ENCODE measurements at places on chromosomes 12 and 14.

- no peak for DNase-seq
Observed at GRCh38 chr14:104689881-104690711, 678 bp downstream of the INF2 start.

DNA sequence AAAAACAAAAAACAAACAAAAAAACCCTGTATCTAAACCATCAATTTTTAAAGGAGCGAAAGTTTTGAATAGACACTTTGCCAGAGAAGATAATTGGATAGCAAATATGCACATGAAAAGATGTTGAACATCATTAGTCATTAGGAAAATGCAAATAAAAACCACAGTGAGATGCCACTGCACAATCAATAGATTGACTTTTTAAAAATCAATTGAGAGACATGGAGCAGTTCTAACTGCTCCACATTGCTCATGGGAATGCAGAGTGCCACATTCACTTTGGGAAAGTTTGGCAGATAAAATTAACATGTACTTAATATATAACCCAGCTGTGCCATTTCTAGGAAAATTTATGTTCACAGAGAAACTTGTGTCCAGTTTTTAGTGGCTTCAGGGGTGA lies 12.7 kb downstream of the EIF2S1 start:
- no peak for DNase-seq

- no peak for DNase-seq
Observed at GRCh38 chr14:35878272-35879150, 52.4 kb downstream of the BRMS1L start.

DNA sequence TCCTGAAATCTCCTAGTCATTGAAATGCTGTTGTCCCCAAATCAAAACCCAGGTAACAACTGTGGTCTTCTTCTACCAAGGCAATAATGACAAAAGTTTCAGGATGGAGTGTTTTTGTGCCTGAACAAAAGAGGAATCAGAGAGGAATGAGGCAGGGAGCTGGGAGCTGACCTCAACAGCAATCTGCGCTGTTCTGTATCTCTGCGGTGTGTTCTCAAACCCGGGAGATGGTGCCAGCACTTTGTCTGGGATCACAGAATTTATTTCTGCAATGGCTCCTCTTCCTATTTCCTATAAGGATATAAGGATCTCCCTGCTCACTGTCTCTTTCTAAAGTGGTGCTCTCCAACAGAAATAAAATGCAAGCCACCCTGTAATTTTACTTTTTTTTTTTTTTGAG lies 449 bp upstream of the GLT8D2 start:
- DNase-seq, result no peak

Data from mesenteric fat pad (tissue), 1 donor.